ENCODE measurements at places on chromosomes 6 and 20. TPM values are rescaled to one million over a fixed set of nuclear protein-coding genes. Genes with fewer than 3 reads are reported as not detected.
A peak's percentile ranks its signal among the peaks of the same experiment; 100 is the strongest.

GRCh38 chr6:133300896-133301295 lies 59.7 kb downstream of the EYA4 start:
- H3K4me3 ChIP-seq, result no peak overlapping the region
- DNase-seq, result no peak
- no peaks in the 10 kb centered on the region for H3K36me3 ChIP-seq
- no peak overlapping the region for H3K27ac ChIP-seq
- no peaks in the 10 kb centered on the region for H3K27me3 ChIP-seq
- no peaks in the 10 kb centered on the region for H3K4me1 ChIP-seq

DNA sequence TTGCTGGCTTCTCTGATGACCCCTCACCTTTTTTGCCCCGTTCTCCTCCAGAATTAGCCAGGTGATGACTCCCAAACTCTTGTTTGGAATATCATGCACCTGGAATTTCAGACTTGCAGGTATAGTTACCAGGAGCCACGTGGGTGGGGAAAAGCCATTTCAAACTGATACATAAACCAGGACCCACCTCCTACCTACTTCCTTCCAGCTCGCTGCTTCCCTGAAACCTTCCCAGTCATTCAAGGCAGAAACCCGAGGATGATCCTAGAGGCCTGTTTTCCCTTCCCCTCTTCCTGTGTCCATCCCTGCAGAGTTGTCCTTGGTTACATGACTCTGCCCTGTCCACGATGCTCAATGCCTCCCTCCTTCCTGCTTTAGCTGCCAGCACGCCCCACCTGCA lies 101.9 kb downstream of the MTHFD1L start:
- no peaks in the 10 kb centered on the region for H3K27me3 ChIP-seq
- H3K4me1 ChIP-seq, result no peaks in the 10 kb centered on the region
- H3K4me3 ChIP-seq, result no peak overlapping the region
- H3K36me3 ChIP-seq, result no peaks in the 10 kb centered on the region
- H3K27ac ChIP-seq, result no peak overlapping the region
- no peak for DNase-seq

DNA sequence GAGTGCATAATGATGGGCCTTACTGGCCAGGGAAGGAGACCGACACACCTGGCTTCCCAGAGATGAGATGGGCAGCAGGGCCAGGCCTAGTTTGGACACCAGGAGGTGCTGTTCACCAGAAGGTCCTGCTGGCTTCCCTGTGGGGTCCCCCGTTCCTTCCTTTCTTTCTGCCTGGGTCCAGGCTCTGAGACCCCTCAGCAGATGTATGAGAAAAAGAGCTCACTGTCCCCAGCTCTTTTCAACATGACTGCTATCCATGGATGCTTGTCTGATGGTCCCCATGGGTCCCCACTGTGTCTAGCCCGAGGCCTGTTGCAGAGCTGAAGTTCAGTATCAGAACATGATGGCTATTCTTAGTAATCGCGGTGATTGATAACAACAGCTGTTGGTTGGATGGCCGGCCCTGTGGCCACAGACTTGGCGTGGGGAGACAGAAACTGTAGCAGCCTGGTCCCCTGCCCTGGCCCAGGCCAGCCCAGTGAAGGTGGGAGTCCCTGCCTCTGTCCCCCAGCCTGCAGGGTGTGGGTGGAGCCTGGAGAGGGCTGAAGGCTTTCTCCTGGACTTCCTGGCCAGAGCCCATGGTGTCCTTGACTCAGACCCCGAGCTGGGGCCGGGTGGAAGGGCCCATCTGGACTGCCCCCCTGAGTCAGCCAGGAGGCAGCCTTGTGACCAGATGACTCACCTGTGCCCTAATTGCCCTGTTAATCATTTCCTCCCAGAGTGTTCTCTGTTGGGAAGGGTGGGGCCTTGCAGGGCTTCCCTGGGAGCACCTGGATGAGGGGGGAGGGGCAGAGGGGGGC lies 9.9 kb upstream of the BAK1 start:
- peaks cover 20% of the 10 kb centered on the region for H3K27me3 ChIP-seq
- H3K36me3 ChIP-seq, result no peaks in the 10 kb centered on the region

PRIM2 gene
- 15.0 TPM for total RNA-seq

DNA sequence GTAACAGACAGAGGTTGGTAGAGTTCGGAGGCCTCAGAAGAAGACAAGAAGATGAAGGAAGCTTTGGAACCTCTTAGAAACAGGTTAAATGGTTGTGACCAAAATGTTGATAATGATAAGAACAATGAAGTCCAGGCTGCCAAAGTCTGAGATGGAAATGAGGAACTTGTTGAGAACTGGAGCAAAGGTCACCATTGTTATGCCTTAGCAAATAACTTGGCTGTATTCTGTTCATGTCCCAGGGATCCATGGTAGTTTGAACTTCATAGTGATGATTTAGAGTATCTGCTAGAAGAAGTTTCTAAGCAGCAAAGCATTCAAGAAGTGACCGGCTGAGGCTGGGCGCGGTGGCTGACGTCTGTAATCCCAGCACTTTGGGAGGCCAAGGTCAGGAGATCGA lies 11.1 kb upstream of the LSM14B start:
- H3K27me3 ChIP-seq, result peaks cover 40% of the 10 kb centered on the region
- H3K4me3 ChIP-seq, result no peak overlapping the region
- no peak for DNase-seq
- no peaks in the 10 kb centered on the region for H3K4me1 ChIP-seq

GRCh38 chr20:41134362-41135186 lies 2.8 kb upstream of the PLCG1 start:
- H3K4me3 ChIP-seq, result no peak overlapping the region
- no peak for DNase-seq
- no peaks in the 10 kb centered on the region for H3K36me3 ChIP-seq
- peaks cover 37% of the 10 kb centered on the region for H3K4me1 ChIP-seq
- H3K27me3 ChIP-seq, result no peaks in the 10 kb centered on the region
- no peak overlapping the region for H3K27ac ChIP-seq

- H3K4me3 ChIP-seq, result no peak overlapping the region
- no peaks in the 10 kb centered on the region for H3K36me3 ChIP-seq
- DNase-seq, result no peak
- H3K27me3 ChIP-seq, result no peaks in the 10 kb centered on the region
- no peak overlapping the region for H3K27ac ChIP-seq
These were observed 239.6 kb downstream of the ERMARD start for GRCh38 chr6:169991031-169991390.

GRCh38 chr6:161233986-161234661 lies 39.7 kb downstream of the AGPAT4 start:
- no peaks in the 10 kb centered on the region for H3K27me3 ChIP-seq
- H3K36me3 ChIP-seq, result no peaks in the 10 kb centered on the region
- H3K27ac ChIP-seq, result no peak overlapping the region
- H3K4me3 ChIP-seq, result no peak overlapping the region

HEBP2 gene
- total RNA-seq, result 135 TPM

DNA sequence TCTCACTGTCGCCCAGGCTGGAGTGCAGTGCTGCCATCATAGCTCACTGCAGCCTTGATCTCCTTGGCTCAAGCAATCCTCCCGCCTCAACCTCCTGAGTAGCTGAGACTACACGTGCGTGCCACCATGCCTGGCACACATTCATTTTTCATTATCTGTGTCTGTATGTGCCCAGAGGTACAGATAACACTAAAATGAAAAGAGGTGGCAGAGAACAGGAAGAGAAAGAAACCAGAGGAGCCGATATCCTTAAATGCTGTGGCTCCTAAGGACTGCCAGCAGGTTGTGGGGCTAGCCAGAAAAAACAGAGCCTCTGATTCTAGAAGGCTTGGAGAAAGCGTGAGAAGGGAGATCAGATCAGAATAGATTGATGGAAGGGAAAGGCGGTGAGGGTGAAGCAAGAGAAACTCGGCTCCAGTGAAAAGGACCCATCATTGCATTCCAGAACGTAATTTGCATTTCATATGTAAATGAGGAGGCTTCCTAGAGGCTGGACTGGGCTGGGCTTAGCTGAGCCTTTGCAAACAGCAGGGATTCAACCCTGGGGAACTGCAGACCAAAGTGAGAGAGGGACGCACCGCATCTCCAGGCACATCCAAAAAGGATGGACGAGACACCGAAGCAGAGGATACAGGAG lies 64.2 kb downstream of the GCNT2 start:
- peak overlapping the region; percentile 39 for H3K27ac ChIP-seq
- peaks cover 78% of the 10 kb centered on the region for H3K4me1 ChIP-seq
- no peak for DNase-seq
- H3K36me3 ChIP-seq, result no peaks in the 10 kb centered on the region
- H3K27me3 ChIP-seq, result no peaks in the 10 kb centered on the region

GRCh38 chr6:75483136-75483952 lies 10.3 kb downstream of the FILIP1 start:
- no peaks in the 10 kb centered on the region for H3K27me3 ChIP-seq
- H3K36me3 ChIP-seq, result no peaks in the 10 kb centered on the region
- H3K27ac ChIP-seq, result peak overlapping the region; percentile 15
- DNase-seq, result no peak

CD93 gene
- total RNA-seq, result 51.6 TPM
